ENCODE measurements at places on chromosomes 16 and 17. TPM values are rescaled to one million over a fixed set of nuclear protein-coding genes. Genes with fewer than 3 reads are reported as not detected.

The HLF gene
- under 0.01 TPM for total RNA-seq

The PLEKHH3 gene
- 10.9 TPM for total RNA-seq

The SLC5A2 gene
- 0.15 TPM for total RNA-seq

The ARHGDIG gene
- total RNA-seq: 2.2 TPM

The ASIC2 gene
- total RNA-seq: not detected

The ETV4 gene
- 2.9 TPM for total RNA-seq
